NCI-H1930 (cell line): ENCODE measurements at places on chromosomes 6 and 20.

DNA sequence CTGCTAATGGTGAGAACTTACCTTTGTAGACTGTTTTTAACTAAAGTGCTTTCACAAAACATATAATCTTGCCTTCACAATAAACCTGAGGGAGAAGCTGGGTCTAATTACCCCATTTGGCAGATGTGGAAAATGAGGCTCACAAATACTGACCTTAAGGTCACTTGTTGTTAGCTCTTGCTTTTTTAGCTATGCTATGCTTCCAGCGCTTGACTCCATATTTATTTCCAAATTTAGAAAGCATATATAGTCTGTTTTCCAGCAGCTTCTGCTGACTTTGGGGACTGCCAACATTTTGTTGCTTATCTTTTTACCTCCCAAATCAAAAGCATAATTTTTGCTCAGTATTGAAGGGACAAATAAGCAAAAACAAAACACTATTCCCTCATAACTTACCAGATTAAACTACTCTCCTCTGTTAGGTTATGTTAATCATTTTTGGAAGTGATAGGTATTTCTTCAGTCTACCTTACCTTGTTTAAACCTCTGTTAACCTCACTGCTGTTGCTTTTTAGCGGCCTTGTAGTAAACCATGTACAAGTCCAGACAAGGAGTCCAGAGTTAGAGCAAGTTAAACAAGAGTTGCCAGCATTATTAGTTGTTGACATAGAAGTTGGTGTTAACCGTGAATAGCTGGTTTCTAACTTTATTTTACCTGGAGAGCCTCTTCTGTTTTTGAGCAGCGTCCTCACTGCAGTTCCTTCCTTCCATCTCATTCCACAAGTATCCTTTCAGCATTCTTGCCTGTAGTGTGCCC, 4.9 kb upstream of the BTBD3 start:
- no peak for DNase-seq

GRCh38 chr20:56925831-56926170, 296.7 kb downstream of the TFAP2C start:
- DNase-seq = no peak

- no peak for DNase-seq
These were observed 8.0 kb downstream of the FAM217B start for GRCh38 chr20:59948212-59948611.

DNA sequence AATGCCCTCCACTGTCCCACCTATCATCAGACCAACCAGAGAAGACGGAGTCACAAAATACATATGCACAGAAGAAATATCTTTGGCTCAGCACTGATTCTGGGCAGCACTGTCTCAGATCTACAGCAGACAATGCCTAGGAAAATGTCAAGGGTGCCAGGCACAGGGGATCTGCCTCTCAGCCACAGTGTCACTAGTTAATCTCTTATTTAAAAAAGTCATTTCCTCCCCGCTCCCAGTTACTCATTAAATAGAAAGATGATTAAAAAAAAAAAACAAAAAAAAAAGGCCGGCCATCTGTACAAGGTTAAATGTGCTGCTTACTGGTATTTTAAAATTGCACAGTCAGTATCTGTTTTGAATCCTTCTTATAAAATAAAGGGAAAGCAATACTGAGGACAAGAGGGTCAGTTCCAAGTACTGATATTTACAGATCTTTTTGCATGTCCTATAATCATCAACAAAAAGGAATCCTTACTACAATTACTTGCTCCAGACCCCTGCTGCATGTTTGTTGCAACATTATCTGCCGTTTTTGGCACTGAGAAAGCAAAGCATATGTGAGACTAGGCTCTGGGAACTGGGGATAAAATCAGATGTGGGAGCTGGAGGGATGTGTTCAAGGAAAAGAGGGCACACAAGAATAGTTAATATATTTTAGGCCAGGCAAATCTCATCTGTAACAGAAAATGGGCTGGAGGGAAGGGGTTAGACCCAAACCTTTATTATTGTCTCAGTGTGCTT, 299.3 kb downstream of the KIF16B start:
- DNase-seq = no peak

- peak; percentile 41 for DNase-seq
These were observed 57.5 kb downstream of the SOBP start for GRCh38 chr6:107547451-107547840.

- no peak for DNase-seq
These were observed 6.8 kb downstream of the NQO2 start for GRCh38 chr6:3006476-3006875.

DNA sequence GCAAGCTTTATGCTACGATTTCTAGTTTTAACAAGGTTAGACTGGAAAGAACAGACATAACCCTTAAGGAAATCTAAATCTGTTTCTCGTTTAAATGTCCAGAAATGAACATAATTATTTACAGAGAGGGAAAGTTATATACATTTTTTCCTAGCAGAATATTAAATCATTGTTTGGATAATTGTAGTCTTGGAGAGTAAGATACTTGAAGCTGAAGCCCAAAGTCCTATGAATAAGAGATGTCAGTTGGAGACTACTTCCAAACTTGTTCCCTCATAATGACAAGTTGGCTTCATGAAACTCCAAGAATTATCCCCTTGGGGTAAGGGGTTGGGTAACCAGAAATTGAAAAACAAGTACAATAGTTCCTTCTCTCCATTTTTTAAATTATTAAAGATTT, 911.1 kb upstream of the MAN1A1 start:
- DNase-seq = no peak

DNA sequence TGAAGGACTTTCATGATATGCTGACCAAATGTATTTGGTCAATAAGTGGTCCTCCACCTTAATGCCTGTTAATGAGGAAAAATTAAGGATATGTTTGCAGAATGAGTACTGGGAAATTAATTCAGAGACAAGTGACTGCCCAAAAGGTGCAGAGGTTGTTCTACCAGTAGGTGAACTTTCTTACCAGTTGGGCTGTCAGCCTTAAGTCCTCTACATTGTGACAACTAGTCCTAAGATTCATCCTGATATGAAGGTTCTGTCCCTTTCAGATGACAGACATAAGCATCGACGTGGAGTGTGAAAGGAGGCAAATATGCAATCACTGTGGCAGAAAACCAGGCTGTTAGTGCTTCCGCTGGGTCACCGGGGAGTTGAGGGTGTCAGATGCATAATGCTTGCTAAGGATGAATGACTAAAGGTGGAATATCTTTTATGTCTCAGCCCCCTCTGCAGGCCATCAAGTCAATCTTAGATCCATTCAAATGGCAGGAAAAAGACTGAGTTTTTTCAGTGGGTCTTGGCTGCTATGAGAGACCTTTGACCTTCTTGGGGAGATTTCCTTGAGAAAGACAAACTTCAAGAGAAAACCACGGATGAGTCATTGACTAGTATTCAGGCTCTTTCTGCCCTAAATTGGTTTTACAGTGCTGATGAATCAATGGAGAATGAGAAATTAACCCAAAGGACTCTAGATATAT, 226.0 kb downstream of the TPBG start:
- DNase-seq = peak; percentile 28

DNA sequence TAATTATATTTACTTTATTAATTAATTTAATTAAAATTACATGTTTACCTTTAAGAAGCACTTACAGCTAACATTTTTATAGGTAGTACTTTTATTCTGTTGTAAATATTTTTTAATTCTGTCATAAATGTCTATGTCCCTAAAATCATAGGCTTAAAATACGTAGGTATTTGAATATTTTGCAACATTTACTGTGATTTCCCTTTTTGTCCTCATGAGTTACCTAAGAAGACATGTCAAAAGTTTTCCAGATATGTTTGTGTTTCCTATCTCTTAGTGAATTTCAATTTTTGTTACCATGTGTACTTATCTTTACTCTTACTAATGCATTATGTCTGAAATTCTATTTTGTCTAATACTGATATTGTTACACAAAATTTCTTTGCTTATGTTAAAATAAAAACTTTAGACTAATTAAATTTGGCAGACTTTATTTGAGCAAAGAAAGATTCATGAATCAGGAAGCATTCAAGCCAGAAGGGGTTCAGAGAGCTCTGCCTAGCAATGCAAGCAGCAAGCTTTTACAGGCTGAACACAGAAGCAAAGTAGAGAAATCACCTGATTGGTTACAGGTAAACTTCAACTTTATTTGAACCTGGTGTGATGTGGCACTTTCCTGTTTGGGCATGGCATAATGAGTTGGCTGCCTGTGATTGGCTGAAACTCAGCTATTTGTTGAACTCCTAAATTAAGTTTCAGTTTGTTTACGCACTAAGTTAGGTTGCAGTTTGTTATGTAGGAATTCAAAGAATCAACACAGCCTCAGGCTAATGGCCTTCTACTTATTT, 123.2 kb upstream of the TMEM170B start:
- DNase-seq = no peak
